ENCODE measurements at places on chromosomes 1 and 21.

GRCh38 chr1:28663871-28664470 is 4.6 kb upstream of the GMEB1 start:
- no peak for DNase-seq

- DNase-seq = no peak
Measured at GRCh38 chr1:232250838-232251237, 379.1 kb downstream of the SIPA1L2 start.

- no peak for DNase-seq
Measured at GRCh38 chr21:18917622-18918021, 514.0 kb upstream of the TMPRSS15 start.

DNA sequence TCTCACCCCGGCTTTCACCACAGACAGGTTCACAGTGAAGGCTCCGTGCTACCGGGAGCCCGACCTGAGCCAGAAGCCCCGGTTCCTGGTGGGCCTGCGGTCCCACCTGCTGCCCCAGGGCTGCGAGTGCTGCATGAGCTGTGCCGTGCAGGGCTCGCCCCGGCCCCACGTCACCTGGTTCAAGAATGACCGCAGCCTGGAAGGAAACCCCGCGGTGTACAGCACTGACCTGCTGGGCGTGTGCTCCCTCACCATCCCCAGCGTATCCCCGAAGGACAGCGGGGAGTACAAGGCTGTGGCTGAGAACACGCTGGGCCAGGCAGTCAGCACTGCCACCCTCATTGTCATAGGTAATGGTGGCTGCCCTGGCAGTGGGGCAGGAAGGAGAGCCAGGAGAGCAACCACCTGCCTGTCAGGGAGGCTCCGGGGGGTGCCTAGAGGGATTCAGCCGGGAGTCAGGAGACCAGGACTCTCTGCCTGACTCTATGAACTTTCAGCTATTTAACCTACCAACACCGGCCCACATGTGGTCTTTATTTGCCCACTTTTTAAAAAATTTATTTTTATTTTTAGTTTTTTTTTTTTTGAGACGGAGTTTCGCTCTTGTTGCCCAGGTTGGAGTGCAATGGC is 36.4 kb downstream of the IGFN1 start:
- no peak for DNase-seq

DNA sequence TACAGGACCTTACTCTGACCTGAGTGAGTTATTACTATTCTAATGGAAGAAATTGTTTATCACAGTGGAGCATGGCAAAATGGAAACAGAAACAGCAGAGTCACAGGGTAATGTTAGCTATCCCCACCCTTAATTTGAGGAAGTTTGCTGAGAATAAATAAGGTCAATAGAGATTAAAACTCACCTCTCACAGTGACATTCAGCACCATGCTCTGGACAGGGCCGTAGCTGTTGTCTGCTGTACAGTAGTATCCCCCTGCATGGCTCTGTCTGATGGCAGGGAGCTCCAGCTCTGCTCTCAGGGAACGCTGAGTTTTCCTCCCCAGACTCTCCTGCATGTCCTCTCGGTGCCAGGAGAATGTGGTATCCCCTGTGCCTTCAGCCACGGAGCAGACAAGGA is 11.9 kb downstream of the FCRL4 start:
- DNase-seq = peak; percentile 22

GRCh38 chr1:147651466-147651865 is 18.9 kb downstream of the ACP6 start:
- DNase-seq = no peak

- DNase-seq = peak; percentile 47
Measured at GRCh38 chr1:228850141-228851100, 115.1 kb downstream of the RHOU start.

Data from inflammatory macrophage treated with lipopolysaccharide for 1 hour (primary cell).